ENCODE measurements at places on chromosomes 11 and 22. TPM values are rescaled to one million over a fixed set of nuclear protein-coding genes. Genes with fewer than 3 reads are reported as not detected.

- no peaks in the 10 kb centered on the region for H3K27me3 ChIP-seq
- DNase-seq, result no peak
- peaks cover under 1% of the 10 kb centered on the region for H3K4me1 ChIP-seq
- H3K36me3 ChIP-seq, result no peaks in the 10 kb centered on the region
Measured at GRCh38 chr22:20599117-20599516, 91.7 kb downstream of the MED15 start.

Gene GRAP2
- total RNA-seq, result 56.4 TPM

Gene CDC42EP2
- total RNA-seq, result 2.3 TPM

DNA sequence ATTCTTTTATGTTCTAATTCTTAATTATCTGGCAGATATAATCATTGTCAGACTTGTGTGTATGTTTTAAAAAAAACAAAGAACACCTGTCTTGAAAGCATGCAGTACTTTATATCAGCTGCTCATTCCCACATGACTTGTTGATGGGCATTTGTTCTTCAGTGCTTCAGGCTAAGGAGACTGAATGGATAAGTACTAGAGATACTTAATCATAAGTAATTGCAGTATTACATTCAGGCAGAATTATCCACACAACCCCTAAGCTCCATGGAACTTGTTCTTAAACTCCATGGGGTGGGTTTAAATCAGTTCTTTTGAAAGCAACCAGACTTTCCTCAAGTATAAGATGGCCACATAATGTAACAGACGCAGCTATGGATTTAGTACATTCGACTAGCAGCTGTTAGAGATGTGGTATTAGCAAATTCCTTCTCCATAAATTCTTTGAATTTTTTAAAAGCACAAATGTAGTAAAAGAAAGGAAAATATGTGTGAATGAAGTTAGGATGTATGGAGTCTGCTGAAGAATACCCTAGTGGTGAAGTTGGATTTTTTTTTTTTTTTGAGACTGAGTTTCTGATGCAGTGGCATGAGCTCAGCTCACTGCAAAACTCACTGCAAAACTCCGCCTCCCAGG is 3.0 kb downstream of the JAM3 start:
- peaks cover 15% of the 10 kb centered on the region for H3K4me1 ChIP-seq
- H3K27me3 ChIP-seq, result peaks cover 18% of the 10 kb centered on the region
- H3K36me3 ChIP-seq, result peaks cover 2% of the 10 kb centered on the region
- H3K27ac ChIP-seq, result no peak overlapping the region

GRCh38 chr11:131511794-131512193 is 141.4 kb downstream of the NTM start:
- peak; percentile 3 for DNase-seq
- H3K36me3 ChIP-seq, result peaks cover 4% of the 10 kb centered on the region
- H3K27me3 ChIP-seq, result no peaks in the 10 kb centered on the region
- H3K27ac ChIP-seq, result no peak overlapping the region
- no peak overlapping the region for H3K4me3 ChIP-seq

- no peaks in the 10 kb centered on the region for H3K36me3 ChIP-seq
- H3K4me3 ChIP-seq, result no peak overlapping the region
- H3K27ac ChIP-seq, result no peak overlapping the region
- no peaks in the 10 kb centered on the region for H3K4me1 ChIP-seq
Measured at GRCh38 chr22:27391092-27391770, 410.3 kb downstream of the MN1 start.

Gene DCPS
- total RNA-seq, result 37.7 TPM

Gene LINC01488
- not detected for total RNA-seq

- peaks cover 46% of the 10 kb centered on the region for H3K4me1 ChIP-seq
- H3K27ac ChIP-seq, result peak overlapping the region; percentile 82
Measured at GRCh38 chr11:75350743-75351540, 519 bp downstream of the ARRB1 start.

Gene NKAPD1
- total RNA-seq, result 23.7 TPM

Gene RIC3
- 17.2 TPM for total RNA-seq

- peaks cover 4% of the 10 kb centered on the region for H3K4me1 ChIP-seq
- no peaks in the 10 kb centered on the region for H3K27me3 ChIP-seq
- no peak overlapping the region for H3K4me3 ChIP-seq
- DNase-seq, result no peak
- H3K36me3 ChIP-seq, result no peaks in the 10 kb centered on the region
- no peak overlapping the region for H3K27ac ChIP-seq
Measured at GRCh38 chr11:112357488-112357887, 96.8 kb upstream of the PLET1 start.

DNA sequence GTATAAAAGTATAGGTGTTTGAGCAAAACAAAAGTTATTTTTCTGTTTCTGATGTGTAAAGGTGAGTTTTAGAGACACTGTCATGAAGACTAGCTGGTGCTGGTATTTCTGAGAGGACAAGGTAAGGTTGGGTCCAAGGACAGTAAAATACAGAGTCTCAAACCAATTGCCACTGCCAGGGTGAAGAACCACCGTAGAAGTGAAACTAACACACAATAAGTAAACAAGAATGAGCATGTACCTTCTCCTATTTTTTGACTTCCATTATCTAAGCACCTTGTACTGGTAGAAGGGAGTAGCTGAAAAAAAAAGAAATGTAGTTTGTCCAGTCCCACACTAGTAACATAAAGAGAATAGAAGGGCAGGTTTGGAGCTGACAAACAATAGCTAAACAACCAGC is 117.3 kb downstream of the TTC28 start:
- H3K4me3 ChIP-seq, result no peak overlapping the region
- peaks cover 5% of the 10 kb centered on the region for H3K27me3 ChIP-seq
- H3K4me1 ChIP-seq, result no peaks in the 10 kb centered on the region
- no peak for DNase-seq
- no peak overlapping the region for H3K27ac ChIP-seq

DNA sequence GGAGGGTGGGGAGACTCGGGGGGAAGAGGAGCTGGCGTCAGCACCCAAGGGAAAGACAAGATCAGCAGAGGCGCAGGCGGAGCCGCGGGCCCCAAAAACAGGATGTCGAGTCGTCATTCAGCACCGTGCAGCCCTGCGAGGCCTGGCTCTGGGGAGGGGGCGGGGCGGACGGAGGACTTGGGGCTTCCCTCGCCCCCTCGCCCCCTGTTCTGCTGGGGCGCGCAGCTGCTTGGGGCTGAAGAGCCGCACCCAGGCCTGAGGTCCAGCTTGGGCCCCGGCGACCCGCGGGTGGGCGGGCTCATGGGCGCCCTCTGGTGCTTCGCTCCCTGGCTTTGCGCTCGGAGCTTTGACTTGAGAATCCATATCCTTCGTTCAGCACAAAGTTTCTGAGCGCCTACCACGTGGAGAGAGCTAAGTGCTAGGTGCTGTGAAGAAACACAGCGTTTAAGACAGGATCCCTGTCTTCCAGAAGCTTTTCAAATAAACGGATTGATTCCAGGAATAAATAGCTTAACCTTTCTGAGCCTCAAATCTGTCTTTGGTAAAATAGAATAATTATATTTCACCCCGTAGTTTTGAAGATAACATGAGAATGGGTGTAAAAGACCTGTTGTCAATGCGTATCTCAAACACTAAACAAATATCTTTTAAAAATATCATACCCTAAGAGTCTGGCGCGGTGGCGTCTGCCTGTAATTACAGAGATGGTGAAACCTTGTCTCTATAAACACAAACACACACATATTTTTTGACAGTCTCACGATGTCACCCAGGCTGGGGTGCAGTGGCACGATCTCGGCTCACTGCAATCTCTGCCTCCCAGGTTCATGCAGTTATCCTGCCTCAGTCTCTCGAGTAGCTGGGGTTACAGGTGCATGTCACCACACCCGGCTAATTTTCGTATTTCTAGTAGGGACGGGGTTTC is 929 bp upstream of the RHOG start:
- H3K36me3 ChIP-seq, result peaks cover 21% of the 10 kb centered on the region
- peak overlapping the region; percentile 79 for H3K27ac ChIP-seq
- peaks cover 63% of the 10 kb centered on the region for H3K4me1 ChIP-seq
- DNase-seq, result peak; percentile 94
- H3K27me3 ChIP-seq, result no peaks in the 10 kb centered on the region
- peak overlapping the region; percentile 60 for H3K4me3 ChIP-seq
